ENCODE measurements at places on chromosomes 7 and 10.

GRCh38 chr10:86545101-86545500, 23.5 kb upstream of the WAPL start:
- H3K27me3 ChIP-seq = no peaks in the 10 kb centered on the region
- H3K36me3 ChIP-seq = no peaks in the 10 kb centered on the region
- DNase-seq = no peak
- H3K4me1 ChIP-seq = no peaks in the 10 kb centered on the region
- no peak overlapping the region for H3K27ac ChIP-seq
- no peak overlapping the region for H3K4me3 ChIP-seq

DNA sequence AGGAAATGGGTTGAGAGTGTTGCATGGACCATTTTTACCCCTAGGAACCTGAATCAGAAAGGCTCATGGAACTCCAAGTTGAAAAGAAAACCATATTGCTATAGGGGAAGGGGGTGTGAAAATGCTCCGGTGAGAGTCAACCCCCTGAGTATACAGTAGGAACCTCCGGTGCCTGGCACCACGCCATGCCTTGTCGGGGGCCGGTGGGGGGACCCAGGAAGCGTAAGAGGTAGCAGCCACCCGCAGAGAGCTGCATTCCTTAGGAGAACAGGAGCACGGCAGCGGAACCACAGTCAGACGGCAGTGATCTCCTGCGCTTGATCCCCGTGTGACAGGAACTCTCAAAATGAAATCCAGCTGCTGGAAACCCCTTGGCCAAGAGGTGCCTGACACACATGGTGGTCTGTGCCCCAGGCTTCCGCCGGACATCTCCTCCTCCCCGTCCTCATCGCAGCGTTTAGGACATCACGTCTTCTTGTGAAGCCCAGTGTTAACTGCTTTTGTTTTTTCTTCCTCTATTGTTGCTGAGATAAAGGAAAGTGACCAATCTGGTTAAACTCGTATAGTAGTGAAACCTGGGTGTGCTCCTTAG, 186.8 kb downstream of the CELF2 start:
- no peak overlapping the region for H3K4me3 ChIP-seq
- peaks cover 56% of the 10 kb centered on the region for H3K4me1 ChIP-seq
- H3K36me3 ChIP-seq = peaks cover 78% of the 10 kb centered on the region
- no peak for DNase-seq
- no peaks in the 10 kb centered on the region for H3K27me3 ChIP-seq

DNA sequence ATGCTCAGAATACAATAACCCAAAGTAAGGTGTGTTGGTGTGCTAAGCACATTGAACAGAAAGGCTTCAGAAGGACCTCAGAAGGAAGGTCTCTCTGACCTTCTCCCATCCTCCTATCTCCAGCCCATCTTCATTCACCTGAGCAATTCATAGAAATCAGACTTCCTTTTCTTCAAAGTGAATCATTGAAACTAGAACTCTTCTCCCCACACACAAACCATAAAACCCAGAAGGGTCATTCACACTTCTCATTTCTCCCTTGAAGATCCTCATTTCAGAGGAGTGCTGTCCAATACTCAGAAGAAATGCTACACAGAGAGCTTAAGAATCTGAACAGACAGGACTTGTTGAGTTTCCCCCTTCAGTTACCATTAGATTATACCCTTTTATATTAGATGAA, 89.5 kb downstream of the VWDE start:
- H3K27me3 ChIP-seq = no peaks in the 10 kb centered on the region
- no peak overlapping the region for H3K27ac ChIP-seq
- H3K36me3 ChIP-seq = no peaks in the 10 kb centered on the region
- H3K4me1 ChIP-seq = no peaks in the 10 kb centered on the region

GRCh38 chr7:31002256-31002655, 38.5 kb downstream of the GHRHR start:
- DNase-seq = no peak
- H3K4me3 ChIP-seq = no peak overlapping the region
- no peaks in the 10 kb centered on the region for H3K4me1 ChIP-seq
- H3K27ac ChIP-seq = no peak overlapping the region

- H3K27ac ChIP-seq = no peak overlapping the region
- H3K27me3 ChIP-seq = no peaks in the 10 kb centered on the region
- DNase-seq = no peak
- no peaks in the 10 kb centered on the region for H3K36me3 ChIP-seq
- H3K4me3 ChIP-seq = no peak overlapping the region
- no peaks in the 10 kb centered on the region for H3K4me1 ChIP-seq
Observed at GRCh38 chr7:146053492-146053891, 63.1 kb upstream of the CNTNAP2 start.

- no peak overlapping the region for H3K27ac ChIP-seq
- no peaks in the 10 kb centered on the region for H3K4me1 ChIP-seq
- no peak for DNase-seq
- no peak overlapping the region for H3K4me3 ChIP-seq
- H3K36me3 ChIP-seq = no peaks in the 10 kb centered on the region
Observed at GRCh38 chr7:45171946-45172345, 14.4 kb downstream of the RAMP3 start.

DNA sequence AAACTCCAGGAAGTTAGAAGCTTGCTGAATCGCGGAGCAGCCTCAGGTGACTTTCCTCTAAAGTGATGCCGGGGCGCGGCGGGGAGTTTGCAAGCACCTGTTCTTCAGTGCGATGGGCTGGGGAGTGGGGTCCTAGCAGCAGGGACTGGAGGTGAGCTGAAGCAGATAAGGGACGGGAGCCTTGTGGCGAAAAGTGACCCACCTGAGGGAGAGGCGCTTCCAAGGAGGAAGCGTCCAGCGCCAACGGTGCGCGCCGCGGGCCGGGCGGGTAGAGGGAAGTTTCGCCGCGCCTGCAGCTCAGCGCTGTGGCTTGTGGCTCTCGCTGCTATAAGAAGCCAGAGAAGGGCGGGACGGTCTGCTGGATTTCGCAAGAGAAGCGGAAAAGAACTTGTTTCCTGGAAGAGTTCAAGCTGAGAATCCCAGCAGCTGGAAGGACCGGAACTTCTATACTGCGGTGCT, at the start of gene STEAP4:
Gene STEAP4 (minus strand): TSS at position 305 of the 459 bp plus-strand sequence. CDS start 22,625 bp downstream, outside the sequence.
- no peak for DNase-seq
- no peaks in the 10 kb centered on the region for H3K4me1 ChIP-seq
- H3K27ac ChIP-seq = no peak within 1 kb of the TSS
- H3K4me3 ChIP-seq = no peak within 1 kb of the TSS

- DNase-seq = no peak
- H3K27me3 ChIP-seq = no peaks in the 10 kb centered on the region
- no peaks in the 10 kb centered on the region for H3K36me3 ChIP-seq
- no peak overlapping the region for H3K27ac ChIP-seq
- no peaks in the 10 kb centered on the region for H3K4me1 ChIP-seq
- H3K4me3 ChIP-seq = no peak overlapping the region
Observed at GRCh38 chr10:115157357-115157756, 64.2 kb downstream of the ATRNL1 start.

DNA sequence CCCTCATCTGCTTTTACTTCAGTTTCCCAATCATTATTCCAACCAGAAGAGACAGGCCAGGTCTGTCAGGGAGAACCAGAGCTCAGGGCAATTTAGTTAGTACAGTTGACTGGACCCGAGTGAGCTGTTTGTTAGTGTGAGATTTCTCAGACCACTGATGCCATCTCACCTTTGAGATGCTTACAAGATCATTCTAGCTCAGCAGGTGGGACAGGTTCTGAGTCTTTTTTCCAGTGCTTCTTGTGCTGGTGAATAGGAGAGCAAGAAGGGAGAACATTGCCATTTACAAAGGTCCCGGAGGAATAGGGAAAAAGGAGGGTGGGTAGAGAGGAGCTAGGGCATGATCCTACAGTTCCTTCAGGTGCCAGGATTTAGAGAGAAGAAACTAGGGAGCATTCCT, 112.4 kb upstream of the IFRD1 start:
- no peak overlapping the region for H3K4me3 ChIP-seq
- H3K4me1 ChIP-seq = no peaks in the 10 kb centered on the region
- peaks cover 43% of the 10 kb centered on the region for H3K36me3 ChIP-seq

GRCh38 chr7:127895814-127896280, 135.4 kb downstream of the LRRC4 start:
- H3K27me3 ChIP-seq = no peaks in the 10 kb centered on the region
- H3K4me1 ChIP-seq = no peaks in the 10 kb centered on the region
- no peak overlapping the region for H3K4me3 ChIP-seq

- peak overlapping the region; percentile 42 for H3K27ac ChIP-seq
- no peak overlapping the region for H3K4me3 ChIP-seq
- H3K36me3 ChIP-seq = no peaks in the 10 kb centered on the region
- no peak for DNase-seq
Observed at GRCh38 chr10:28293236-28294168, 9.4 kb downstream of the MPP7 start.

GRCh38 chr10:24382979-24383663, 174.2 kb downstream of the KIAA1217 start:
- H3K4me1 ChIP-seq = no peaks in the 10 kb centered on the region
- H3K4me3 ChIP-seq = no peak overlapping the region
- no peak overlapping the region for H3K27ac ChIP-seq

- no peak overlapping the region for H3K4me3 ChIP-seq
- no peaks in the 10 kb centered on the region for H3K27me3 ChIP-seq
- no peak overlapping the region for H3K27ac ChIP-seq
- no peaks in the 10 kb centered on the region for H3K36me3 ChIP-seq
Observed at GRCh38 chr7:85802211-85802610, 615.4 kb upstream of the SEMA3D start.

DNA sequence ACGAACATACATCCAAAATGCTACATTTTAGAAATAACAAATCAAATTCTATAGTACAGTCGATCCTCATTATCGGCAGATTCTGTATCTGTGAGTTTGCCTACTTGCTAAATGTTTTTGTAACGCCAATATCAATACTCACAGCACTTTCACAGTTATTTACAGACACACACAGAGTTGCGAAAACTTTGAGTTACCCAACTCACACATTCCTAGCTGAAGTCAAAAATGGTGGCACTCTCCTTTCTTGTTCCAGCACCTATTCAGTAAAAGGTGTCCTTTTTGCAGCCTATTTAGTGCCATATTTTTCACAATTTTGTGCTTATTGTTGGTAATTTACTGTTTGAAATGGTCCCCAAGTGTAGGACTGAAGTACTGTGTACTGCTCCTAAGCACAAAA, 161.7 kb downstream of the AKR1D1 start:
- no peak for DNase-seq
- H3K27me3 ChIP-seq = no peaks in the 10 kb centered on the region
- H3K36me3 ChIP-seq = no peaks in the 10 kb centered on the region

GRCh38 chr7:17181482-17181881, 117.0 kb upstream of the AHR start:
- no peak overlapping the region for H3K27ac ChIP-seq
- no peaks in the 10 kb centered on the region for H3K4me1 ChIP-seq
- no peak overlapping the region for H3K4me3 ChIP-seq

- H3K27ac ChIP-seq = no peak overlapping the region
- H3K27me3 ChIP-seq = no peaks in the 10 kb centered on the region
- DNase-seq = no peak
- H3K4me3 ChIP-seq = no peak overlapping the region
- no peaks in the 10 kb centered on the region for H3K4me1 ChIP-seq
- H3K36me3 ChIP-seq = no peaks in the 10 kb centered on the region
Observed at GRCh38 chr7:158322616-158323530, 264.8 kb downstream of the PTPRN2 start.

- H3K36me3 ChIP-seq = peaks cover 42% of the 10 kb centered on the region
- no peaks in the 10 kb centered on the region for H3K27me3 ChIP-seq
- H3K27ac ChIP-seq = no peak overlapping the region
- no peaks in the 10 kb centered on the region for H3K4me1 ChIP-seq
Observed at GRCh38 chr10:68981074-68981473, 7.5 kb upstream of the KIFBP start.

DNA sequence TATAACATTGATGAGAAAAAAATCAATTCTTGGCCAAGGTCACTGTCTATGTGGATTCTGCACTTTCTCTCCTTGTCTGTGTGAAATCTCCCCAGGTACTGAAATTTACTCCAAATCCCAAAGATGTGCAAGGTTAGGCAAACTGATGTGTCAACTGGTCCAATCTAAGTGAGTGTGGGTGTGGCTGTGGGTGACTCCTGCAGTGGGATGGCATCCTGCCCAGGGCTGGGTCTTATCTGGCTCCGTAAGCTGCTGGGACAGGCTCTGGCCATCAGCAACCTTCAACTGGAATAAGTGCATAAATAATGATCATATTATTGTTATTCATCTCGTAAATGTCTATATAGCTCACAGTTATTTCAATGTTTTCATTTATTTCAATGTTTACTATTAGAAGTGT, 79.3 kb downstream of the JCAD start:
- H3K27me3 ChIP-seq = no peaks in the 10 kb centered on the region
- H3K4me1 ChIP-seq = no peaks in the 10 kb centered on the region
- DNase-seq = no peak
- H3K27ac ChIP-seq = no peak overlapping the region
- no peak overlapping the region for H3K4me3 ChIP-seq

- H3K4me3 ChIP-seq = no peak overlapping the region
- H3K36me3 ChIP-seq = no peaks in the 10 kb centered on the region
- no peaks in the 10 kb centered on the region for H3K4me1 ChIP-seq
- no peak for DNase-seq
- H3K27ac ChIP-seq = no peak overlapping the region
Observed at GRCh38 chr10:116316503-116316902, 7.7 kb upstream of the CCDC172 start.

DNA sequence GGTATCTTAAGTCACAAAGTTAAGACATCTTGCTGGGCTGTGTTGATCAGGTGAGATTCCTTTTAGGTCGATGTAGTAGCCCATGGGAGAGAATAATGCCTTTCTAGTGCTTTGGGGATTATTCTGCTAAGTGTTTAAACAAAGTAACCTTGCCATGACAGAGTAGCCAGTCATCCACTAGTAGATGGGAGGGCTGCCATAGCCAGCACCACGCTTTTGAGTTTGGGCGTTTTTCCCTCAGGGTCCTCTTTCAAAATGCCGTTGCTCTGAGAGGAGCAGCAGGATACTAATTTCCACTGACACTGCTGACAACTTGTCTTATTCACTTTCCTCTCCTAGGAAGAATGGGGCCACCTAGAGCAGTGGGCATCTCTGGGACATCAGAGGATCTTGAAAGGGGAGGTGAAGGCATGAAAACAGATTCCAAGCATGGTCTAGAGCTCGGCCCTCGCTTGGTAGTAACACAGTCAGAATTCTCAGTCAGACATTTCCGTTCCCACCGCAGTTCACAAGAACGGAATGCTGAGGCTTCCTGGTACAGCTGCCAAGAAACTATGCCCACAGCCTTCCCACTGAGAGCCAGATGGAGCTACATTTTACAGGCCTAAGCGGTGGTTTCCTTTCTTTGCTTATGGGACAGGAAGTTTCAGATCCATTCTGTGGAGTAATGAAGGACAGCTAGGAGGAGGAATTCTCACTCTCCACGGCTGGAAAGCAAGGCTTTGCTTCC, 15.3 kb upstream of the RSU1 start:
- H3K27ac ChIP-seq = no peak overlapping the region
- H3K27me3 ChIP-seq = no peaks in the 10 kb centered on the region
- no peak overlapping the region for H3K4me3 ChIP-seq
- peaks cover 6% of the 10 kb centered on the region for H3K4me1 ChIP-seq
- no peak for DNase-seq

DNA sequence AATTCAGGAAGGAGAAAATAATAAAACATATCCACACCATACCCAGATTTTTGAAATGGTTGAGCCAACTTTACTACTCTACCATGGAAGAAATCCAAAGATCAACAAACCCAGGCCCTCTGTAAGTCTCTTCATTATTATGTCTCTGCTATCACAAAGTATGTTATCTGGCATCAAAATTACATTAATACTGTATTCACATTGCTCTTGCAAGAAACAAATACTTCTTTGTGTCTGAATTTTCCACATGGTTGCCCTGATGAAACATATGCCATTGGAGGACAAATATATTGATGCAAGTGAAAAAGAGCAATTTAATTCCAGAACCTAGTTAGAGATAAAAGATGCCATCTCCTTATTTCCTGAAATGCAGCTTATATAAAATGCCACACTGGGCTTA, 204.0 kb downstream of the FZD1 start:
- no peaks in the 10 kb centered on the region for H3K27me3 ChIP-seq
- H3K27ac ChIP-seq = no peak overlapping the region
- no peaks in the 10 kb centered on the region for H3K36me3 ChIP-seq
- H3K4me3 ChIP-seq = no peak overlapping the region
